Left renal pelvis (tissue), 4 donors: ENCODE measurements at places on chromosomes 12 and 14. TPM values are rescaled to one million over a fixed set of nuclear protein-coding genes. Genes with fewer than 3 reads are reported as not detected.
A peak's percentile ranks its signal among the peaks of the same experiment; 100 is the strongest.

The BEGAIN gene
- polyA plus RNA-seq: 2.2 TPM

DNA sequence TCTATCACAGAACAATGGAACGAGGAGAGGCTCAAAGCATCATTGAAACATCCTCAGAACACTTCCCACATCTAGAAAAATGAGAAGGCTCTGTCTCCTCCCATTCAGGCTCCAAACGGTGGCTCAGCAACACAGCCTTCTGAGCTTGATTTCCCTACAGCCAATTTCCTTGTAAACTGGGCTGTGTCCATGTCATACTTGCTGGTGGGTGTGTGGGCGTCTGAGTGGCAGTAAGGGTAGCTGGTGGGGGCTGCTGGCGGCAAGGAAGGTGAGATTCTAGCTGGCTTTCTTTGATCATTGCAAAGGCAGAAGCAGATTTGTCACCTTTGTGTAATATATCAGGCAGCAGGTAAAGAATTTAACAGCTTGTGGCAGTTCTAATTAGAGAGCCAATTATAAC, 163.7 kb downstream of the CALM1 start:
- DNase-seq: no peak

- DNase-seq: peak; percentile 22
Observed at GRCh38 chr14:78848234-78848820, 678.2 kb downstream of the NRXN3 start.

The TEX52 gene
- 0.38 TPM for polyA plus RNA-seq

GRCh38 chr12:92445253-92446082, 257.3 kb upstream of the PLEKHG7 start:
- DNase-seq: no peak

DNA sequence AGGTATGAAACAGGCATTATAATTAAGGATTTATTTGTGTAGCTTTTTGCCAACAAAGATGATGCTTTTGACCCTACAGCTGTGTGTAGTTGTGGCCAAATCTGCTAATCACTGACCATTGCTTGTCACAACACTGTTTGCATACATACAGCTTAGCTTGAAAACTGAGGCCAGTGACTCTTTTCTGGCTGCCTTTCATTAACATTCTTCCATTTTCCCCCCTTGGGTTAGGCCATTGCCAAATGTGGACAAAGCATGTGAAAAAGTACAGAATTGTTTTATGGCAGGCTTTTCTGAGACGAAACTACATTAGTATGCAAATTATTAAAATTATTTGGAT, 263.3 kb downstream of the SLC16A7 start:
- DNase-seq: no peak

DNA sequence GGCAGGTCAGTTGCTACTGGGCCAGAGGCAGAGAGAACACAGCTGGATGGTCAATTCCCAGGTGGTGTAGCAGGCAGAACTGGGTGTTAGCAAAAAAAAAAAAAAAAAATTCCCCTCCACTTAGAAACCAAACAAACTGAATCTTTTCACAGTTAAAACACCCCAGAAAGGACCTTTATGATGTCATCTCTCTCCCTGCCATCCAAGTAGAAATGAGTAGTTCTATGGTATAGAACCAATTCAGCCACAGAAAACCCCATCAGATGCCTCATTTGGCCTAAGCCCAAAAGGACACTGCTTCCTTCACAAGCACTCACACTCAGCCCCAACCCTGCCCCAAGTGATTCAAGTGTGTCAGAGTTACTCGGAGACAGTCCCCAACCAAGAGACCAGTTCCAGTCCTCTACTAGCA, 230.8 kb downstream of the DPF3 start:
- DNase-seq: no peak

DNA sequence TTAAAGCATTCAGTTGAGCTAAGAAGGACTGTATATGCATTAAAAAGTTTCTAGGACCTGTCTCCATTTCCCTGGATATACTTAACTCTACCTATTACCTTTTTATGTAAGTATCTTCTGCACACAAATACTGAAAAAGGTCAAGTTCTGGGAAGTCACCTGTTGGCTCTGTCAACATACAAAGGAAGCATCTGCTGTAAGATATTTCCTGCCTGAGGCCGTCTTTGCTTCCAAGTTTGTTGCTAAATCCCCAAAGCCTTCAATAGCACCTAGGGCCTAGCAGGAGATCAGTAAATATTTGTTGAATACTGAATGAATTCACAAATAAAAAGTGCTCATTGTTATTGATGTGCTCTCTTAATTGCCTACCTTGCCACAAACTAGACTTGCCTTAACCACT, 188.4 kb downstream of the DUSP6 start:
- no peak for DNase-seq

- no peak for DNase-seq
Observed at GRCh38 chr12:66288121-66288520, 14.2 kb upstream of the HELB start.

DNA sequence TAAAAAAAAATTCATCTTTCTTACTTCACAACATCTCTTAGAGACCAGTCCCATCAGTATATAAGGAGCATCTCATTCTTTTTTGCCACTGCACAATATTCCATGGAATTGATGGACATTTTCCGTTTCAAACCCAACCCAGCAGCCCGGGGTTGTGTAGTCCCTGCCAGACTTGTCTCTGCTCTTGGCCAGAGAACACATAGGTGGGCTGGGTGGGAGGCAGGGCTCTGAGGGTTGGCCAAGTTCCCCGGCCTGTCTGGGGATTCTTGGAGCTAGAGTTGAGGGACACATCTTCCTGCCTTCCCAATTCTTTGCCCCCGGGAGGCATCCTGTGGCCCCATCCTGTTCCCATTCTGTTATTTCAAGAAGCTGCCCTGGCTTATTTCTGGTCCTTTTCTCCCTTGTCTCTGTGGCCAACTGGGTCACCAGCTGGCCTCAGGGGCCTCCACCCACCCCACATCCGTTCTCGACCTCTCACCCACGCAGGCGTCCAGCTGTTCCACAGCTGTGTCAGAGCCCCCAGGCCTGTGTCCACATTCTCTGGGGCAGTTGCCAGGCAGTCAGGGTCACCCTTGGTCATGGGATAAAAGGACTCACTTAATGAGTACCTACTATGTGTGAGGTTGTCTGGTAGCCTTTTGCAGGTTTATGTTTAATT, 52.0 kb upstream of the CCDC63 start:
- no peak for DNase-seq

The KLRG1 gene
- 2.6 TPM for polyA plus RNA-seq

DNA sequence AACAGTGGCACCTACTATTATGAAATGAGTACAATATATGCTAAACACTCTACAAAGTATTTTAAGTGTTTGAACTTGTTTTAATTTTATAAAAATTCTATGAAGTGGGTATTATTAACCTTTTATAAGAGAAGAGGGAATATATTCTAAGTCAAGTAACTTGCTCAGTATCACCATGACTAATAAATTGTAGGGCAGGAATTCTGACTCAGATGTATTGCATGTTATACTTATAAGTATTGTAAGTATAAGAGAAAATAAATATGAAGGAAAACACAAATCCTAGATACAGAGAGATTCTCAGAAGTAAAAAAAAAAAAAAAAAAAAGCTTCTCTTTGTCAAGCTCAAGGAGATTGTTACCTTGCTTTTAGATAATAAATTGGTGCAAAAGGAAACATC, 893.2 kb downstream of the SLC16A7 start:
- no peak for DNase-seq

- no peak for DNase-seq
Observed at GRCh38 chr12:66050610-66051009, 79.9 kb downstream of the LLPH start.

DNA sequence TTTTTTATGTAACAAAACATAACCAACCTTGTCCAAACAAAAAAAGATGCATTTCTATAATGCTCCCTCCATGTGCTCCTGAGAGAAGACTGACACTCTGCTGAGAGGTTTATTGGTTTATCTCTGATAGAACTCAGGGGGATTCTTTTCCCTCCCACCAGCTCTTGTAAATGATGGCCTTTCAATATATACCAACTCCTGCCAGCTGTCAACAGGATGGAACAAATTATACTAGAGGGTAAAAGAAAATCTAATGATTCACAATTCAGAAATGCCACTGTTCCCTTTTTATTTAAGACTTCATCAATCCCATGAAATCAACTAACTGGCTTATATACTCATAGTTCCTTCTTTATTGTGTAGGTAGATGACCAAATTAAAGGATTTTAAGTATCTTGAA, 25.4 kb downstream of the PSMC1 start:
- DNase-seq: no peak

GRCh38 chr12:65324551-65324950, 46.1 kb downstream of the MSRB3 start:
- no peak for DNase-seq

- no peak for DNase-seq
Observed at GRCh38 chr12:54725233-54725843, 77.2 kb upstream of the DCD start.

The NGB gene
- not detected for polyA plus RNA-seq

DNA sequence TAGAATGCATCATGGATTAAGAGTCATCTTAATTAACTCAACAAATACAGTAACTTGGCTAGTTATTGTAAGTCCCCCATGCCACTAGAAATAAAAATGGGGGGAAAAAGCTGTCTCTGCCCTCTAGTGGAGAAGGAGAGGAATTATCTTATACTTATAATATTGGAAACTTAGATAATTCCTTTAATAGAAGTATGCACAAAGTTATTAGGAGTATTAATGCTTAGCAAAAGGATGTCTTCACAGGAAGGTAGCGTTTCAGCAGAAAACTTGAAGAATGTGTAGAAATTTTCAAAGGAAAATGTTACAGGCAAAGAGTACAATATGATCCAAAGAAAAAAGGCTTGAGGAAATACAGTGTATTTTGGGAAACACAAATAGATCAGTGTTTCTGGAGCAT, 19.8 kb downstream of the OR5AU1 start:
- DNase-seq: no peak

The PLEKHH1 gene
- polyA plus RNA-seq: 37.4 TPM

DNA sequence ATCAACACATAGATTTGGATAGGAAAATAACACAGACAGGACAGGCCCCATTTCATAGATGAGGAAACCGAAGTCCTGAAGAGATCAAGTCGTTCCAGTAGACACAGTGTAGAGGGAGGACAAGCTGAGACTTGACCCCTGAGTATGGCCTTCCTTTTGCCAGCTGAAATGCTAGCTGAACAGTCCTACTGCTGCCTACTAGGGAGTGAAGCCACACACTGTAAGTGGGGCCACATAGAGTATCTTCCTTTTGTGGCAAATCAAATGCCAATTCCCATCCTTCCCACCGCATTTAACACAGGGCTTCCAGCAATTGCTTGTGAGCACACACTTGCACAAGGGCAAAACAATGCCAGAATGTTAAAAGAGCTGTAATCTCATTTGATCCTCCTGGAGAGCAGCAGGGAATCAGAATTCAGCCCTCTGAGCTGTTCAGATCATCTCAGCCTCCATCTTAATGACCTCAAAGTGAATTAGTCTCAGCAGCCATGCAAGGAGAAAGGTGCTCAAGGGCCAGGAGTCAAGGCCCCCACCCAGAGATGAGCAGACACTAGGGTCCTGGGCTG, 380.5 kb downstream of the EMP1 start:
- no peak for DNase-seq

GRCh38 chr12:120283318-120283717, 8.4 kb downstream of the RNU4-2 start:
- no peak for DNase-seq

DNA sequence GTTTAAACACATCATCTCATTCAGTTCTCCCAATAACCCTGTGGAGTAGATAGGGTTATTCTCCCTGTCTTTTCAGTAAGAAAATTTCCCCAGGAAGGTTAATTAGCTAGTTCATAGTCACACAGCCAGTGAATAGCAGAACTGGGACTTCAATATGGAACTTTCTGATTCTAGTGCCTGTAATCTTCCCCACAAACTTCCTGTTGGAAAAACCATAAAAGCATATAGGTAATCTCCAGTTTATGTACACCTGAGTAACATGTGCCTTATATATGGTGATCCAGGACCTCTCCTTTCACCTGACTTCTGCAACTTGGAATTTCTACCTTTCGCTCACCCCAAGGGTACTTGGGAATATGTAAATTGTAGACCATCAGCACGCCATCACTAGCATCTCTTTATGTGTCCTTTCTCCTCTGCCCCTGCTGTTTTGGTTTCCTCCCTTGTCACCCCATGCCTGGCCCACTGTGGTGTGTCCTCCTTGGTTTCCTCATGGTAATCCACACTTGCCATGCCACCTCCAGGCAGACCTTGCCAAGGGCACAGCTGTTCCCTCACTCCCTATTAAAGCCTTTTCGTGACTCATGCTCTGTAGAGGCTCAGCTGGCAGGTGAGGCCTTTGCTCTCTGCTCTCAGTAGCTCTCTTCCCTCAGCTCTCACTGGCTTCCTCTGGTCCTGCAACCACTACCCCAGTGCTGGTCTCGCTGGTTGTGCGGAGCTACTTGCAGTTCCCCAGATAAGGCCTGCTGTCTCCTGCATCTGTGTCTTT, 16.7 kb downstream of the TBC1D30 start:
- DNase-seq: no peak
